ENCODE measurements at places on chromosomes 3 and 15.

- peak; percentile 30 for DNase-seq
Observed at GRCh38 chr15:90264671-90265070, 801 bp upstream of the NGRN start.

DNA sequence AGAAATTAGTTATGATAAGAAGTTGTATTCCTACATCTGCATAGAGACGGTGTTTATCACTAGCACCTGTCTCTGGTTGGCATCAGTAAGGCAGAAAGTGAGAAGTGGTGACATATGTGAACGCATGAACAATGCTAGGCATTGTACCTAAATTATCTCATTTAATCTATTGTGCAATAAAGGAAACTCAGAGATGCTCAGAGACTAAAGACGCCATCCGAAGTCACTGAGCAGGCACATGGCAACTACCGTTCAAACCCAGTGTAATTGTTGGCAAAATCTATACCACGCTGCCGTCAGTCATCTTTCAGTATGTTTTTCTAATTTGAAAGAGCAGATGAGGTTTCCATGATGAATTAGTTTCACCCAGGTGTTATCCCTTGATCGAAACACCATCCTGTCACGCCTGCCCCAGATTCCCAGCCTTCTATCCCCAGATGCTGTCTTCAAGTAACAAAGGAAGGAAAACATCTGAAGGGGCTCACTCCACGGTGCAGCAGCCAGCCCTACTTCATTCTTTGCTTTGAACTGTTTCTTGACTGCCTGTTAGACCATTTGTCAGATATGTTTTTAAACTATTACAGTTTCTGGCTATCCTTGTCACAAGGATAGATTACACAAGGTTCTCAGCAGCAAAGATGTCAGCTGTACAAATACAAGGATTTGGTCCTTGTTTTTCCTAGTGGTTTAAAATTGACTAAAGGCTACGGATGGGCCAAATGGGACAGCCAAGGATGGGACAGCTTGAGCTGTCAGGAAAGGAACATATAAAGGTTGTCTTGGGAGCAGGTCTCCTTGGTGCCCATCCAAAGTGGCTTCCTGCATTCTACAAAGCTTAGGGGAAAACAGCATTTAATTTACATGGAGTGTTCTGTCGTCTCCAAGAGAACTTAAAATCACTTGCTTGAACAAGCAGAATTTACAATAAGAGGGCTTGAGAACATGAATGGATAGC lies 99.1 kb downstream of the TMEM108 start:
- no peak for DNase-seq

DNA sequence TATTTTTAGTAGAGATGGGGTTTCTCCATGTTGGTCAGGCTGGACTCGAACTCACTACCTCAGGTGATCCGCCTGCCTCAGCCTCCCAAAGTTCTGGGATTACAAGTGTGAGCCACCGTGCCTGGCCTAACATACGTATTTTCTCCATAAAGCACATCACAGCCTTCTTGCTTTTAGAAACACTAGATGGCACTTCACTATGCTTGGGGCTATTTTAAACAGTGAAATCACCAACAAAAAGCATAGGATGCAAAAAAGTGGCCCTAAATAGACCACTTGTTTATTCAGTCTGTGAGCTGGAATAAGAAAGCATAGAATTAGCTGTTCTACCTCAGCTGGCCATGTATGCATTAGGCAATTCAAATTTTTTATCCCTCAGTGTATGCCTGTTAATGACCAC lies 46.0 kb downstream of the PRICKLE2 start:
- DNase-seq, result no peak

- no peak for DNase-seq
Observed at GRCh38 chr3:24490151-24490550, 4.5 kb downstream of the THRB start.

DNA sequence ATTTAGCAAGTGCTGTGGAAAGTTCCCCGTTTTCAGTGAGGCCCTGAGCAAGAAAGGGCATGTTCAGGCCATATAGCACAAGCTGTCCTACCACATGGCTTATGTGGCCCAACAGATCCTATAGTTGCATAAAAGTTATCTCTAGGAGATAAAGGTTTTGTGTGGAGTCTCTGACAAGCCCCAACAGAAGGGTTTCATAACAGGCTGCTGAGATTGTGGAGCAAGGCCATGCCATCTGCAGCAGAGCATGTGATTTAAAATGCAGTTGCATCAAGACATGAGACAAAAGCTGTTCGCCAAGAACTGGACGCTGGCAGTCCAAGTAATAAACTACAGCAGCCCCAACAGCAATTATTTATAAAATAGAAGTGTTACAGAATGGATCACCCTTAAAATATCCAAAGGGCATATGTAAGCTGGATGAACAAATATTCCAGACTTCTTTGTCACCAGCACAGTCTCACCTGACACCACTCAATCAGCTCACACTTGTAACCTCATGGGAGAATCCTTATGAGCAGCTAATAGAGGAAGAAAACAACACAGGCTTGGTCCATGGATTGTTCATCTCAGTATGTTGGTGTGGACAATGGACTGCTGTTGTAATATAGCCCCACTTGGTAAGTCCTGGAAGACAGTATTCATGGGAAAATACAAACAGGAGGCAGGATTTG lies 14.4 kb upstream of the CLDN1 start:
- no peak for DNase-seq

GRCh38 chr15:38648121-38648843 lies 83.7 kb upstream of the RASGRP1 start:
- no peak for DNase-seq

- DNase-seq, result no peak
Observed at GRCh38 chr15:47514200-47514652, 203.1 kb upstream of the SEMA6D start.

- DNase-seq, result peak; percentile 48
Observed at GRCh38 chr3:16482770-16483531, 30.5 kb downstream of the RFTN1 start.

DNA sequence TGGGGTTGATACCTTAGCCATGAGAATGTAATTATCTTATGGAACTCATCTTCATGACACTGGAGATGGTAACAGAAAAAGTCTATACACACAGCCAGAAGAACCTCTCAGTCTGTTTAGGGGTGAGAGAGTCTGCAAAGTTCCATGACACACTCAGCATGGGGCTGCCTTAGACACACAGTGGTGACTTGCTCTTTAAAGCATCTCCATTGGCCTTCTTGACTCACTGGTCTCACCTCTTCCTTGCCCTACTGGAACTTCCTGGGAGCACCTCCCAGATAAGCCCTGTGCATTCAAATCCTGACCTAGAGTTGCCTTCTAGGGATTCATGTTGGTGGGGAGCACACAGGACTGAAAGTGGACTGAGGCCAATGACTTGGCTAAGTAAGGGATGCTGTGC lies 9.3 kb downstream of the MAGI1 start:
- no peak for DNase-seq

DNA sequence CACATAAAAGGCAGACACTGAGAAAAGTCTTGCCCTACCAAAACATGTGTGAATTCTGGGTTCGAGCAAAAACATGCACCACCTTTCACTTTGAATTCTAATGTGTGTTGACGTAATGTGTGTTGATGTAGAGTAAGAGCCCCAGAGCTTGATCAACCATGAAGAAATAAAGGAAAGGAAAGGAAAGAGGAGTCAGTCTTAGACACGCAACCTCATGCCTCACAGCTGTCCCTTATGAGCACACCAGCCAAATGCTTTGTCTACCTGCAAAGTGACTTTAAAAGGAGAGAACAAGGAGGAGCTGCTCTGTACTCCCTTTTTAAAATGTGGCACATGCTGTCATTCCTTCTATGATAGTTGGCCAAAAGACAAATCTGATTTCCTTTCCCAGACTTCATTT lies 80.8 kb downstream of the RFTN1 start:
- peak; percentile 30 for DNase-seq

DNA sequence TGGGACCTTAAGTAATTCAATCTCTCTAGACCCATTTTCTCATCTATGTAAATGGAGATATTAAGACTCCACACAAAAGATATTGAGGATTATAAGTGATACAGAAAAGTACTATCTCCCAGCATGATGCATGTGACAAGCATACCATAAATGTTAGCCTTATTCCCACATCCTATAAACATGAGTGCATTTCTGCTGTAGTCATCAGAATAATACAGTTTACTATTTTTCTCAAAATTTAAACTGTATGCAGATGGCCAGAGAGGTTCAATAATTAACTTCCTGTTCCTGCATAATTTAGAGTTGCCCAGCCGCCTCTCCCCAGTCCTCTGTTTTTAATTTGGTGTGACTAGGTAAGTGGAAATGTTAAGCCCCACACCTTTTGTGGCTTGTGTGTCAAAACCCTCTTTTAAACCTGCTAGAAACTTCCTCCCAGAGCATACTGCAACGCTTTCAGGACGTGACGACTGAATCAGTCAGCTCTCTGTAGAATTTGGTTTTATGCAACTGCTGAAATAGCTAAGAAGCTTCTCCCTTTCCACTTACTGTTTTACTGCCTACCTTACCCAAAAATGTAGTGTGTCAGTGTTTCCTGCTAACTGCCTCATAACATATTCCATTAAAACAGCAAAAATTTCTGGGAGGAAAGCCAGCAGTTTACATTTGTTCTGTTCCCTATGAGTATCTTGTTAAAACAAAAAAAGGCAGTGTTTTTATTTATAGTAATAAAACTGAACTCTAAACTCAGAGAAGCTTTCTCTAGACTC lies 1037.9 kb downstream of the EPHA3 start:
- DNase-seq, result no peak

DNA sequence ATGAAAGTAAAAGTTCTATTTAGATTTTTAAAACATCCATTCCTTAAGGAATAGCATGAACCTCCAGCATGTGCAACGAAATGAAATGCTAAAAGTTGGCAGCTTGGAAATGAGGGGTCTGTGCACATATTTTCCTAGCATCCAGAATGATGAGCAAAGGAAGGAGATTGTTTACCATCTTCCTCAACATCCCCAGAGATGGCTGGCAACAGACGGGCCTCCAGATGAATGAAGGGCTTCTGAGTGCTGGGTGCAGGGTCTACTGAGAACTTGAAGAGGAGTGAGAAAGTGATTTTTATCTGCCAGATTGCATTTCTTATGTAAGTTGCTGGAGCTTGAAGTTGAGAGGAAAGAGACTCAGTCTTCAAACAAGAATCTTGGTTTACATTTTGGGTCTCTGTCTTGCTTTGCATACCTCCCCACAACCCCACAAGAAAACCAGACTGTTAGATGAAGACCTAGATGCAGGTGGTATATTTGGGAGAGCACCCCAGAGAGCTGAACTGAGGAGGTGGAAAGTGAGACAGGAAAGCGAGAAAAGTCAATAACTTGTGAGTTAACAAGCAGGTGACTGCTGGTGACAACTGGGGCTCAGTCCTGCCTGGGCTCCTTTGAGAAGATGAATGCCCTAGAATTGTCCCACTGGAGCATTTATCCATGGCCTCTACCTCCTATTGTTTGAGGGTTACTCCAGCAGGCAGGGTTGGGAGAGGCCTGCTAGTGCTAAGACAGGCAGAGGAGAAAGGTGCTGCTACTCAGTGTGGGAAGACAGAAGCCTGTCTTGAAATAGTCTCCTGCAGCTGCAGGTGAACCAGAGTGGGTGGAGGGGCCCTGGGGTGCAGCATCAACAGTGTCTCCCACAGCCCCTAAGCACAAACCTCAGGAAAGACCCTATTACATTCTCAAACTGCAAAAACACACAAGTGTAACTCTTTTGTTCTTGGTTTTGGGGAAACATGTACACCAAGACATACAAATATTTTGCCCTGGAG lies 10.5 kb upstream of the CCK start:
- DNase-seq, result peak; percentile 78

GRCh38 chr3:71893702-71894479 lies 108.9 kb upstream of the PROK2 start:
- no peak for DNase-seq

- no peak for DNase-seq
Observed at GRCh38 chr3:8872261-8872660, 91.0 kb downstream of the RAD18 start.

DNA sequence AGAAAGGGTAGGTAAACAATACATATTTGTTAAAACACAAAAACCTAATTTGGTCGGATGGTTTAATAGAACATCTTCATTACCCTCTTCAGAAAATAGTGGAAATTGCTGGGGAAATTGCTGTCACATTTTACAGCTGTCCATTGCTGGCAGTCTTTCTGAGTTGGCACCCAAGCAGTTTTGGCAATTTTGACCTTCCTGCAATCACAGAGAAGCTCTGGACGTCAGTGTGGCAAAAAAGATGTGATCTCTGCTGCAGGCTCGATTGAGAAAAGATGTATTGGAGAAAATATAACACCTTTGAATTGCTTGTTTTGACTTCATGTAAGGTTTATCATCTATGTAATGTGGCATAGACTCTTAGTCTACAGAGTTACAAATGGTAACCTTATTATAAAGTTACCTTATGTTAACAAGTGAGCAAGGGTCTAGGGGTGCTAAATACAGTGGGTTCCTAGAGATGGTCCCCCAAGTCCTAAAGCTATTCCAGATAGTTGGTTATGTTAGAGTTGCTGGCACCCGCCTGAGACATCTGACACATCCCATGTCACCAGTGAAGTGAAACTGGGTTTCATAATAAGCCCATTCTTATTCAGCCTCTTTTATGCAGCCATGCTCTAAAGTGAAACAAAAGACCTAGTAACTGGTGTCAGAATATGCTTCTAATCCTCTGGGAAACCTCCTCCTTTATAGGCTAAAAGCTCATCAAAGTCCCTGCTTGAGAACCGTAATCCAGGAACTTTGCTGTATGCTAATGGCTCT lies 14.0 kb downstream of the UBE2E1 start:
- DNase-seq, result peak; percentile 27

DNA sequence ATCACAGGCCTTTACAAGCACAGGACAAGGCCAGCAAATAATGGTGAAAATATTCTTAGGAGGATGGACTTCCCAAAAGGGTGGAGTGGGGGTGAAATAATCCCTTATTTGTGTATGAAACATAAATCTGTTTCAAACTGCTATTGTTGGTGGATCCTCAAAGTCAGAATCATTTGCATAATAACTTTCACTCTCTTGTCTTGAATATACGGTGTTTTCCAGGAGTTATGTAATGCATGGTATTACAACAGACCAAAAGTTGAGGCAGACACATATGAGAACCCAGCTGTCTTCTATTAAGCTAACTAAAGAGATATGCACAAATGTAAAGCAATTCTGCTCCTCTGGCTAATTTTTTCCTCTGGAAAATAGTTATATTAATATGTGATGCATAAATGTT lies 57.7 kb downstream of the PRTG start:
- DNase-seq, result peak; percentile 65

DNA sequence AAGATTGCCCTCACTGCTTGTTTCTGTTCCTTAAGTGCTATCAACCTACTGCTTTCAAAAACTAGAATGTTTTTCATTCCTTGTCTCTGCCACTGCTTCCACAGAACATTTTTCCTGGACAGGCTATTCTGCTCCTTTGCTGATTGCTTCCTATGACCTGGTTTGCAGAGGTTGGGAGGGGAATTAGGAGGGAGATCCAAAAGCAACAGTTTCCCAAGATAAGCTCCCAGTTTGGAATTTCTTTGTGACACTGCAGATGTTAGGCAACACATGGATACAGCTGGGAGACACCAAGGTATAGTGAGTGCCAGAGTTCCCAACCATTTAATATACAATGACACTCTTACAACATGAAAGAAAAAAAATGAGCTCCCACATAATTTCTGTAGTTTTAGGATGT lies 1036.5 kb downstream of the ROBO2 start:
- no peak for DNase-seq

DNA sequence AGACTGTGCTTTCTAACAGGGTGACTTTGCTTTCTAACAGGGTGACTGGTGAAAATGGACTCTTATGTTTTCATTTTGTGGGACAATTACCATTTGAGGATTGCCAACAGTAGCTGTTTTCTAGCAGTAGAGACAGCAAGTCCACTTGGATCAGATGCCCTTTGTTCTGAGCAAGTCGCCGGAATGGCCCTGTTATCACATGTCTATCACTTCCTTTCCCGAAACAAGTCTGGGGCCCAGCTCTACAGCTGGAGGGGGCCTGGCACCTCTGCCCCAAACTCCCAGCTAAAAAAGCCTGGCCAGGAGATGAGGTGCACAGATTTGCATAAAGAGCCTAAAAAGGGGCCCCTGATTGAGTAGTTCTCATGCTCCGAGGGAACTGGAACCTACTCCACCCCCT lies 44.6 kb downstream of the THBS1 start:
- DNase-seq, result no peak
